ENCODE measurements at places on chromosomes 5 and 9. TPM values are rescaled to one million over a fixed set of nuclear protein-coding genes. Genes with fewer than 3 reads are reported as not detected.

The DOCK8 gene
- total RNA-seq = 0.93 TPM

The GMCL2 gene
- not detected for total RNA-seq

The DRD1 gene
- total RNA-seq = not detected

The PCDHAC1 gene
- total RNA-seq = 2.9 TPM

The SPINK7 gene
- total RNA-seq = not detected

The PTPDC1 gene
- 14.4 TPM for total RNA-seq

The FBLL1 gene
- total RNA-seq = 0.34 TPM

DNA sequence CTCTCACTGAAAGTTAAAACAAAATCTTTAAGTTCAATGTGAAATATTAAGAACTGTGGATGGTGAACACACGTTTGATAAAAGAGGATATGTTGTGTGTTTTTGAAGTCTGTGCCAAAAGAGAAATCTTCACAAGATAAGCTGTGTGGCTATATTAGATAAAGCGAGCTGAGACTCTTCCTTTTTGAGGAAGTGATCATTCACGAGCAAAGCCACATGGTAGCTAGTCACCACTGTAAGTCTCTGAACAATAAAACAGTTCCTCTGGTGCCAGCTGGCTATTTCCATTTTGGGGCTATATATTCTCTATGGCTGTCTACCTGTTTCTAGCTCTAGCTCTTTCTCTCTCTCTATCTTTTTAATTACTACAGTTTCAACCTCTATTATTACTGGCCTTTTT is 1849.2 kb upstream of the C9orf72 start:
- H3K4me1 ChIP-seq = no peaks in the 10 kb centered on the region
- DNase-seq = no peak
- H3K27me3 ChIP-seq = no peaks in the 10 kb centered on the region
- H3K36me3 ChIP-seq = no peaks in the 10 kb centered on the region
- no peak overlapping the region for H3K4me3 ChIP-seq

DNA sequence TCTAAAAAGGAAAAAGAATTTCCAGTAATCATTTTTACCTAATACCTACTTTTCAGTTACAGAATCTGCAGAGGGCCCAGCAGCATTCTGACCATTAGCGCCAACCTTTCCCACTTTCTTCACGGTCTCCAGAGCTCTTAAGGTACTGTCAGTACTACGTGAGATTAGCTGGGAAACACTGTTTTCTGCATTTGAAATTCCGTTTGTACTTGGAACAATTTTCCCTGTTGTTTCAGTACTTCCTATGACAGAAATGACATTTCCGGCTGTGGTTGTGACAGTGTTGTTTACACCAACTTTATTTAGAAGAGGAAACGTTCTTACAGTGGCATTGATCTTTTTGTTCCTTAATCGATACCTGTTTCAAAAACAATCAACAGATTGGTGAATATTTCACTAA is 36.9 kb upstream of the PDCL start:
- H3K27me3 ChIP-seq = no peaks in the 10 kb centered on the region
- no peak overlapping the region for H3K27ac ChIP-seq
- H3K4me1 ChIP-seq = no peaks in the 10 kb centered on the region
- no peak for DNase-seq
- peaks cover 11% of the 10 kb centered on the region for H3K36me3 ChIP-seq

GRCh38 chr9:134545543-134546245 is 95.9 kb upstream of the COL5A1 start:
- no peak for DNase-seq
- no peaks in the 10 kb centered on the region for H3K36me3 ChIP-seq
- no peaks in the 10 kb centered on the region for H3K27me3 ChIP-seq
- H3K4me3 ChIP-seq = no peak overlapping the region

- H3K4me3 ChIP-seq = no peak overlapping the region
- H3K36me3 ChIP-seq = no peaks in the 10 kb centered on the region
- no peak overlapping the region for H3K27ac ChIP-seq
Measured at GRCh38 chr5:40555886-40556285, 123.8 kb upstream of the PTGER4 start.

DNA sequence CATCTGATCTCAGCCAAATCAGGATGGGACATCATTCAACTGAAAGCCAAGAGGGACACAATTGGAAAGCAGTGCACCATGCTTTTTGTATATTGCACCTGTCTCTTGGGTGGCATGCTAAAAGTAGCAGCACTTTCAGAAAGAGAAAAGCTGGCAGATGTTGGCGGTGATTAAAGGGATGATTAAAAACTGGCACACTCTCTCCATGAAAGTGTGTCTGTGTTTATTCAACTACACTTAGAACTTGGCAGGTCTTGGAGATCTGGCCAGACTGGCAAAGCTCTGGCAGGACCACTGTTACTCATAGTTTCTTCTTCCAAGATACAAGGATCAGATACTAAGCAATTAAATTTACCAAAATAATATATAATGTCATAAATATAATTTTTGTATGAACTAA is 112.9 kb upstream of the ELAVL2 start:
- H3K36me3 ChIP-seq = no peaks in the 10 kb centered on the region
- no peak overlapping the region for H3K27ac ChIP-seq
- H3K4me3 ChIP-seq = no peak overlapping the region
- peaks cover 10% of the 10 kb centered on the region for H3K4me1 ChIP-seq
- H3K27me3 ChIP-seq = no peaks in the 10 kb centered on the region

- H3K36me3 ChIP-seq = no peaks in the 10 kb centered on the region
- H3K27me3 ChIP-seq = peaks cover 17% of the 10 kb centered on the region
- H3K4me1 ChIP-seq = no peaks in the 10 kb centered on the region
- H3K4me3 ChIP-seq = no peak overlapping the region
- peak; percentile 78 for DNase-seq
Measured at GRCh38 chr5:135569755-135570452, 8.9 kb downstream of the CXCL14 start.

GRCh38 chr9:70983723-70984295 is 137.6 kb downstream of the TRPM3 start:
- H3K4me3 ChIP-seq = no peak overlapping the region
- H3K27me3 ChIP-seq = no peaks in the 10 kb centered on the region
- DNase-seq = no peak
- H3K36me3 ChIP-seq = peaks cover 11% of the 10 kb centered on the region
- H3K4me1 ChIP-seq = peaks cover 13% of the 10 kb centered on the region

All from neural progenitor cell (in vitro differentiated cells).